ENCODE measurements at places on chromosomes 12 and 14. TPM values are rescaled to one million over a fixed set of nuclear protein-coding genes. Genes with fewer than 3 reads are reported as not detected.

The AKT1 gene
- 150 TPM for polyA plus RNA-seq

The RHOJ gene
- polyA plus RNA-seq, result 20.4 TPM

The HOXC5 gene
- 0.97 TPM for polyA plus RNA-seq

The AMDHD1 gene
- polyA plus RNA-seq, result 1.4 TPM

GRCh38 chr12:96510306-96510764 lies 21.0 kb downstream of the CFAP54 start:
- no peak for DNase-seq

GRCh38 chr12:62679608-62680007 lies 213.0 kb downstream of the MON2 start:
- no peak for DNase-seq

GRCh38 chr12:120831648-120832267 lies 72.4 kb downstream of the SPPL3 start:
- no peak for DNase-seq

DNA sequence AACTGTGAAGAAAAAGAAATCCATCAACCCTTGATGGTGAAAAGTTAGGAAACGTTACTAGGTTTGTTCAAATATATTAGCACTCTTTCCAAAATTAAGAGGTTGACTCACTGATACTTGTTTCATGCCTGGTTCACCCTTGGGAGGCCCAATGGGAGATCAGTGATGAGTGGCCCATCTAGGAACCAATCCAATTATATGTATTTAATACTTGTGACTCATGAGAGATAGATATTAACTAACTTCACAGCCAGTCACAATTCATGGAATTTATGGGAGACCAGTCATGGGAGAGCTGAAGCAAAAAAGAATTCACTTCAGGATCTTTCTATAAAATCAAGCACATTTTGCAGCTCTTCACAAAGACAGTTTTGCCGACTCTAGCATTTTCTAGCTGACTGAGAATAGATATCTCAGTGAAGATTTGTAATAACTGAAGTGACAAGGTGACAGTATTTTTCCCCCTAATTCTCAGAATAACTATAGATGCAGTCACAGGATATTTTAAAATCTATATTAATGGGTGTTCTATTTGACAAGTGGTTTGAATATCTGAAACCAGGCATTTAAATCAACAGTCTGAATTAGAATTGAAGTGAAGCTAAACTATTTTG lies 230.2 kb downstream of the EPS8 start:
- no peak for DNase-seq

- no peak for DNase-seq
Measured at GRCh38 chr12:81597928-81598604, 161.1 kb downstream of the PPFIA2 start.

DNA sequence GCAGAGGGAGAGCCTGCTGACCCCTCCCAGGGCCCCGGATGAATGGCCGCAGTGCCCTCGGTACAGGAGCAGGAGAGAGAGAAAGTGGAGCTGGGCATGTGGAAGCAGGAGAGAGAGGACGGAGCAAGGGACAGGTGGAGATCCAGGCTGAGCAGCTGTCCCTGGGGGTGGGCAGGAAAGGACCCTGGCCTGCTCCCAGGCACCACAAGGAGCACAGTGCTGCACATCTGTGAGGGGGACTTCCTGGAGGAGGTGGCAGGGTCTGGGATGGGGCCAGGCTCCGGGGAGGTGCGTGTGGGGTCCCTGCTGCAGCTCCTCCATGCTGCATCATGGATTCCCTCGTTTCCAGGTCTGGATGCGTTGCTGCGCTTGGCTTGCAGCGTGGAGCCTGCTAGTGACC lies 13.0 kb upstream of the DLK1 start:
- no peak for DNase-seq

DNA sequence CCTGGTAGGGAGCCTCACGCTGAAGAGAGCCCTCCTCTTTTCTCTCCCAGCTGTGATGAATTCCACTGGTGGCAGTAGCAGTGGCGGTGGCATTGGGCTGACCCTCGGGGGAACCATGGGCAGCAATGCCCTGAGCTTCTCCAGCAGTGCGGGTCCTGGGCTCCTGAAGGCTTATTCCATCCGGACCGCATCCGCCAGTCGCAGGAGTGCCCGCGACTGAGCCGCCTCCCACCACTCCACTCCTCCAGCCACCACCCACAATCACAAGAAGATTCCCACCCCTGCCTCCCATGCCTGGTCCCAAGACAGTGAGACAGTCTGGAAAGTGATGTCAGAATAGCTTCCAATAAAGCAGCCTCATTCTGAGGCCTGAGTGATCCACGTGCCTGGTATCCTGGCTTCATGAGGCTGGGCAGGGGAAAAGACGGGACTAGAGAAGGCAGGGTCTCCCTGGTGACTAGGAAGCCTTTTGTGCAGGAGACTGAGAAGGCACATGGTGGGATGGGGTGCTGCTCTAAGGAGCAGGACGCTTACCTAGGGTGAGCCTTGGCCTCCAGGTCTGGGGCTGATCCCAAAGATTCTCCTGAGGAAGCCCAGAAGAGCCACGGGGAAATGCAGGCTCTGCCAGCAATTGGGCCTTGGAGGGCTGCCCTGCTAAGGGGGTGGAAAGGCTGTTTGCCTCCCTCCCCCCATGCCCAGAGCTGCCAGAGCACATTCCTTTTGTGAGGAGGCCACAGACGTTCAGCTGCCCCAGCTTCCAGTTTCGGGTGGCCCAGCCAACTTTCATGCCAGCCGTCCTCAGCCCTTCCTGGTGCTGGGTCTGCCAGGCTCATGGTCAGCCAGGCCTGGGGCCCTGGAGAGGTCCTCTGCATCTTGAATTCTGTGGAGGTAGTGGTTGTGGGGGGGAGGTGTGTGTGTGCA lies 15.8 kb downstream of the KRT7 start:
- no peak for DNase-seq

GRCh38 chr14:66746316-66747006 lies 238.5 kb downstream of the GPHN start:
- no peak for DNase-seq

DNA sequence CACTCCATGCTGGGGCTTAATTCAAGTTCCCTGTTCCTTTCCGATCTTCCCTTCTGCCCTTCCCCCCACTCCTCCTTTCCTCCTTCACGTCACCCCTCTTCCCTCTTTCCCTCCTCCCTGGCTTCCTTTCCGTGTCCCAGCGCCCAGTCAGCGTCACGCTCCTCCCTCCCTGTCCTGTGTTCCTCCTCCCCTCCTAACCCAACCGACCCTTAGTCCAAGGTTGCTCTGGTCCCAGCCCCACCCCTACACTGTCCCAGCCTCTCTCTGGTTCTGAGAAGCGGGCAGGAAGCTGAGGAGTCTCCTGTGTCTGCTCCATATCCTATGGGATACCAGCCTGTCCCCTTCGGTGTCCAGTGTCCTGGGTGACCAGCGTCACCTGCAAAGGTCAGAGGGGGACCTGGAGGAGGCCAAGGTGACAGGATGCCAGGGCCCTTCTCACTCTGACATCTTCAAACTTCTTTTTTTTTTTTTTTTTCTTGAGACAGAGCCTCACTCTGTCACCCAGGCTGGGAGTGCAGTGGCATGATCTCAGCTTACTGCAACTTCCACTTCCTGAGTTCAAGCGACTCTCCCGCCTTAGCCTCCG lies 56.2 kb upstream of the TSPAN9 start:
- DNase-seq, result no peak
